ENCODE measurements at places on chromosomes 3 and 15.

- no peak for DNase-seq
Measured at GRCh38 chr15:85475317-85475701, 94.9 kb downstream of the AKAP13 start.

GRCh38 chr3:33795856-33796536 is 2.4 kb upstream of the PDCD6IP start:
- DNase-seq = no peak

DNA sequence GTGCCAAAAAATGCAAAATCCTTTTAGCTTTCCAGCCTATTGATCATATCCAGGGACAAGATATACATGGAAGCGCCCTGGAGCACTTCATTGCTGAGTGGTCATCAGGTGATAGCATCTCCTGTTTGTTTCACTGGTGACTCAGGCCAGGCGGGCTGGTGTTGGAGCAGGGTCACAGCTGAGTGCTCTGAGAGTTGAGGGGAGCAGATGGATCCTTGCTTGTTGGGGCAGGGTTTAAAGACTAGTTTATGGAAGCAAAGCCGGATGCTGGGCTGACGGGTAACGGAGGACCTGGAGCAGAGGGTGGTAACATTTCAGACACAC is 405.0 kb upstream of the TPM1 start:
- DNase-seq = no peak

GRCh38 chr15:70597056-70597603 is 166.2 kb downstream of the UACA start:
- DNase-seq = no peak

GRCh38 chr3:159859836-159860235 is 128.8 kb upstream of the IL12A start:
- DNase-seq = no peak

DNA sequence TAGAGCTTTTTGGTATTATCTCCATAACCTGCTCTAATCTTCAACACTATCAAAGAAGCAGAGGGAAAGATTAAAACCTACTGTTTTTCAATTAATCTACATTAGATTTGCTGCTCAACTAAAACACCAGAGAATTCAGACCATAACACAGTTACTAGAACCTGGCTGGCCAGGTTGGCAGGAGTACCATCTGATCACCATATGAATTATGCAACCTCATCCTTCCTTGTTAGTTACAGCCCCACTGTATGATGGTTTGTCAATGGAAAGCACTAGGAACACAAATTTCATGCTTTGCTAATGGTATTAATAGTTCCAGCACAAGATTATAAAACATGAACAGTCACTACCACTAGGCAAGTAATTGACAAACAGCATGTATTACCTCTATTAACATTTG is 5.8 kb downstream of the NPHP3 start:
- DNase-seq = no peak

DNA sequence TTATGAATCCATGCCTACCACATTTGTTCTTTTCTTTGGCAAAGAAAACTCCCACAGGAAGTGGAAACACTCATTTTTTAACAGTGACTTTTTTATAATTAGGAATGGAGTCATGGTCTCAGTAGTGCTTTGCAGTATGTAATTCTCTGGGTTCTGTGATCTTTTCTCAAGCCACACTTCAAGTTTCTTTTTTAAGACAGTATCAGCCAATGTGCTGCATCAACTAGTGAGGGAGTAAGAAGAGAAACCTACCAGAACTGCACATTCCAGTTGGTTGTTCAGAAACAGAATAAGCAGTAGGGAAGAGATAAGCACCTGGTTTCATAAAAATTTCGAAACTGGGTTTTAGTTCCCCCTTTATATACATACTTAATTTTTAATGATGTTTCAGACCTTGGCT is 126.3 kb downstream of the FOXB1 start:
- DNase-seq = no peak

DNA sequence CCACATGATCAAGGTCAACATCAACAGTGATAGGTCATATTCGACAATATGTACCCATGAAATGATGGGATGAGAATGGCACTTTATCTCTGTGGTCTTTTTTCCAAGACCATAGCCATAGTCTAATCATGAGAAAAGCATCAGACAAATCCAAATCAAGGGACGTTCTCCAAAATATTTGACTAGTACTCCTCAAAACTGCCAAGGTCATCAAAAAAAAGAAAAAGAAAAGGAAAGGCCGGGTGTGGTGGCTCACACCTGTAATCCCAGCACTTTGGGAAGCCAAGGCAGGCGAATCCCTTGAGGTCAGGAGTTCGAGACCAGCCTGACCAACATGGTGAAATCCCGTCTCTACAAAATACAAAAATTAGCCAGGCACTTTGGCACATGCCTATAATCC is 318.3 kb downstream of the TAFA4 start:
- no peak for DNase-seq

GRCh38 chr3:133055339-133055738 is 17.1 kb downstream of the TMEM108 start:
- DNase-seq = no peak

GRCh38 chr3:140152851-140153639 is 218.1 kb downstream of the CLSTN2 start:
- no peak for DNase-seq

DNA sequence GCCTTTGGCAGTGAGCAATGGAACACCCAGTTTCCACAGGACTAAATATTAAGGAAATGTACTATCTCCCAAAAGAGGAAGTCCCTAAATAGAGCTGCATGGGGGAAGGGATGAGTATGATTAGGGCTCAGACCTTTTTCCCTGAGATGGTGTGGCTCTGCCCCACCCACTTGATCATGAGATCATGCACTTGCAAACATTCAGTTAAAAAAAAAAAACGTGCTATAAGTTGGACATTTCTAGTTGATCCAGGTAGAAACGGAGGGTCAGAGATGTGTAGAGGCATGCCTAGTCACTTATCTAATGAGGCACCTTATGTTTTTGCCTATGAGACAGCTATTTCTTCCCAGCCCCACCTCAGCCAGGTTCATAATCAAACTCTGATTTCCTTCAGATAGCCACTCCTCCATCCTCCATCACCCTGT is 24.5 kb upstream of the SSR3 start:
- DNase-seq = no peak
